ENCODE measurements at places on chromosomes 2 and 18. TPM values are rescaled to one million over a fixed set of nuclear protein-coding genes. Genes with fewer than 3 reads are reported as not detected.

The C1QL2 gene
- 0.31 TPM for total RNA-seq

The DSC2 gene
- total RNA-seq, result 1.00 TPM

The HSBP1L1 gene
- total RNA-seq, result 12.5 TPM

The PTPRN gene
- 1.2 TPM for total RNA-seq

The PROKR1 gene
- total RNA-seq, result not detected

The VIT gene
- not detected for total RNA-seq

The CYTIP gene
- 0.08 TPM for total RNA-seq

The RAB12 gene
- total RNA-seq, result 24.0 TPM

The REG3A gene
- total RNA-seq, result not detected

The UGT1A5 gene
- total RNA-seq, result 0.09 TPM

The RBM43 gene
- total RNA-seq, result 3.1 TPM

The CHRND gene
- not detected for total RNA-seq

The CIAO1 gene
- 83.1 TPM for total RNA-seq

The LOXHD1 gene
- total RNA-seq, result not detected

The DIPK1C gene
- not detected for total RNA-seq

The IAH1 gene
- total RNA-seq, result 105 TPM

The LBX2 gene
- total RNA-seq, result 3.2 TPM

The CLEC4F gene
- total RNA-seq, result not detected

The LAMA3 gene
- total RNA-seq, result 64.3 TPM

The PIEZO2 gene
- total RNA-seq, result 0.53 TPM

The C18orf54 gene
- total RNA-seq, result 2.1 TPM

The MAB21L4 gene
- total RNA-seq, result 0.29 TPM

Measured in A549 treated with AZD2906 at 1 μM for 4 hours (cell line).